MV-4-11 (cell line): ENCODE measurements at places on chromosomes 7 and 10.

DNA sequence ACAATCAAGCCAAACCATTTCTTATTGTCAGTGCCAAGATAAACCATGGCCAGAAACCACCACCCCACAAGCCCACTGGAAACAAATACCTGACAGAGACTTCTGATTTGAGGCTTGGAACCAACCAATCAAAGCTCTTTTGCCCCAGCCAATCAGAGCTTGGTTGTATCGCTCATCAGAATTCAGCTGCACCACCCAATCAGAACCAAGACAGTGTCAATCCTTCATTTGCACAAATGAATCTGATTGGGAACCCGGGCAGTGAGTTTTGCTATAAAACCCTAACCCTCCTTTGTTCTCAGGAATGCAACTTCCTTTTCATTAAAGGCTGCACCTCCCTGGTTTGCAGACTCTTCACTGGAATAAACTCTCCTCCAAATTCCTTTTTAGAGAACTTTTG, 87.4 kb downstream of the ELAPOR2 start:
- DNase-seq: no peak

DNA sequence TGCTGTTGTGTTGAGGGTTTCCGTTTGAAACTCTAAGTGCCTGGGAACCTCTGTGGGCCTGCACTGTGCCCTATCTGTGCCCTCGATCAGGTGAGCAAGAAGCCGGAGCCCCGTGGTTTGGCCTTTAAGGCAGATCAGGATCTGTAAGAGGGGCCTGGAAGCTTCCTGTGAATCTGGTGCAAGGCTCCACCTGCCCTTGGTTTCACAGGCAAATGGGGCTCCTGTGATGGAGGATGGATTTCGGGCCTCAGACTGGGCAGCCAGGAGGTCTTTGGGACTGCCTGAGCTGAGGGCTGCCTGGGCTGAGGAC, 21.6 kb downstream of the SCART1 start:
- no peak for DNase-seq

DNA sequence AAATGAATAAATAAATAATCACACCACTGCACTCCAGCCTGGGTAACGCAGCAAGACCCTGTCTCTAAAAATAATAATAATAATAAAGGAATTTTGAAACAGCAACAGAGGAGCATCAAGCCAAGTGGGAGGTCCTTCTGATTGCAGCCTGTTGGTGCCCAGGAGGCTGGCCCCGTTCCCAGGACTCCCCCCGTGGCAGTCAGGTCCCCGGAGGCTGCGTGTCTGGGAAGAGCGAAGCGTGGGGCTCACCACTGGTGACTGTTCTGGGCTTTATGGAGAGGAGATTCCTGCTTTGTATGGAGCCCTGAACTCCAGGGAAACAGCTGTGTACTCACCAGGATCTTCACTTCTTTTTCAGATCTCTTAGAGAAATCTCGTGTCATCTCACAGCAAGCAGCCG, 19.3 kb upstream of the MYH16 start:
- DNase-seq: no peak

- no peak for DNase-seq
Measured at GRCh38 chr10:18737841-18738240, 78.6 kb downstream of the ARL5B start.

GRCh38 chr7:155405399-155406318, 52.3 kb upstream of the EN2 start:
- DNase-seq: no peak

DNA sequence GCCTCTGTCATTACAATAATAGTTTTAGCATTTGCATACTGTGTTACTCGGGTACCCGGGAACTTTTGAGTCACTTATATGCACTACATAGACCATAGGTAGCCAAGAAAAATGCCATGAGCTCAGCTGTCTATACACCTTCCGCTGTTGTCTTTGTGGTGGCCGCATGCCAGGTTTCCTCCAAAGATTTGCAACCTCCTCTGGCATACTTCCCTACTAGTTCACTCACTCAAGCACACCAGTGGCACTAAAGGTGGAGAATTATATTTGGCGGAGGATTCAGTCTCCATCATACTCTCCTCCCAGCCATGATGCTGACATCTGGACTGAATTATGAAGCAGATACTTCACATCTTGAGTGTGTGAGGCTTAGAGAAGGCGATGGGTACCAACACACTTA, 35.6 kb upstream of the GRB10 start:
- DNase-seq: no peak

DNA sequence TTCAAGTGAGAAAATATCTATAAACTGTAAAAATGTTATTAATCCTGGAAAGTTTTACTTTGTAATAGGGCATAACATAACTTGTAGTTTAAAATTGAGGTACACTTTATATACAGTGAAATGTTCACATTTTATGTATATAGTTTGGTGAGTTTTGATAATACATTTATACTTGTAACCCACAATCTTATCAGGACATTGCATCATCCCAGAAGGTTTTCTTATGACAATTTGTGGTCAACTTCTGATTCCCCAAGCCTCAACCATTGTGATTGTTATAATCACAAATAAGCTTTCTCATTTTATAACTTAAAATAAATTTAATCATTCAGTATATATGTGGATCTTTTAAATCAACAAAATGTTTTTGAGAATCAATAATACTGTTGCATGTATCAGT, 151.1 kb downstream of the TFPI2 start:
- DNase-seq: no peak

DNA sequence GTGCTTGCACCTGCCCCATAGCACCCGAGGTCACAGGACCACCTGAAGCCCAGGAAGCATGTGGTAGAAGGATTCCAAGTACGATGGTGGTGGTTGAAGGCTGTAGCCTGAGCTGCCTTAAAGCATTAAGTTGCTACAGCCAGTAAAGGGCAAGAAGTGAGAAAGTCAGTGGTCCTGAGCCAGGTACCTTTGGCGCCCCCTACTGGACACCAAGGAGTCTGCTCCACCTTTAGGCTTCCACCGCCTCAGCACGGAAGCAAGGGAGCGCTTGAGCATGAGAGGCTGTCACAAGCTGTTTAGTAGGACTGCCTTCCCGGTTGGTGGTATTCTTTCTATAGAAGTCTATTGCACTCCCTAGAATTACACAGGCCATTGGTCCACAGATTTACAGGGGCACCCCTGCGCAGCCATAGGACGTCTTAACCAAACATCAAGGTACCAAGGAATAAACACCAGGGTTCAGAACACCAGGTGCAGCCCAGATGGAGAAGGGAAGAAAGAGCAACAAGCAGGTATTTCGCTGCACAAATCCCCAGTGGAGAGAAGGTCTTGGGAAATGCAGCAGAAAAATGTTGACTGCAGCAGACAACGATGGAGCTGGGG, 2.2 kb downstream of the CRTAC1 start:
- DNase-seq: peak; percentile 31

- DNase-seq: no peak
Measured at GRCh38 chr10:32948451-32948850, 9.6 kb downstream of the ITGB1 start.

DNA sequence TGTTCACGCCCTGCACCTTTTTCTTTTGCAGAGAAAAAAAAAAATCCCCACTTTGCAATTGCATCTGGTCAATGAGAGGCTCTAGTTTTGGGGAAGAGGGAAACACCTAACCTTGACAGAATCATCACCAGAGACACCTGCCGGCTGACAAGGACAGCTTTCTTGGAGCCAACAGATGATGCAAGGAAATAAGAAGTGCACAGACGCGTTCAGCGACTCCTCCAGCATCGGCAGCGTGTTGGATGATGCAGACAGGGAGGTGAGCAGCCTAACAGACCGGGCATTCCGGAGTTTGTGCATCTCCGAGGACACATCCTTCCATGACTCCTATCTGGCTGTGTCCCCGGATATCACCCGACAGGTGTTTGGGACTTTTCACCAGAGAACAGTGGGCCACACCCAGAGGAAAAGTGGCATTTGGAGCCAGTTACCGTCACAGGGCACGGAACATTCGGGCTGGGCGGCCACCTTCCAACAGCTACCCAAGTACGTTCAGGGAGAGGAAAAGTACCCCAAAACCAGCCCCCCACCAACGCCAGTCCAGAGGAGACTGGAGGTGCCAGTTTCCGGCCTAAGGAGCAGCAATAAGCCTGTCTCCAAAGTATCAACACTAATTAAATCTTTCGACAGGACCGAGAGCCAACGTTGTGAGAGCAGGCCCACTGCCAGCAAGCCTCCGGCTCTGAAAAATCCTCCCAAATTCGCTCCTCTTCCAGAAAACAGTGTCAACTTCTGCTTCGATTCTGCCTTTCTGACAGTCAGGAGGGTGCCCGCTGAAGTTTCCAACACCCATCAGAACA, 23.6 kb downstream of the C10orf71 start:
- no peak for DNase-seq

DNA sequence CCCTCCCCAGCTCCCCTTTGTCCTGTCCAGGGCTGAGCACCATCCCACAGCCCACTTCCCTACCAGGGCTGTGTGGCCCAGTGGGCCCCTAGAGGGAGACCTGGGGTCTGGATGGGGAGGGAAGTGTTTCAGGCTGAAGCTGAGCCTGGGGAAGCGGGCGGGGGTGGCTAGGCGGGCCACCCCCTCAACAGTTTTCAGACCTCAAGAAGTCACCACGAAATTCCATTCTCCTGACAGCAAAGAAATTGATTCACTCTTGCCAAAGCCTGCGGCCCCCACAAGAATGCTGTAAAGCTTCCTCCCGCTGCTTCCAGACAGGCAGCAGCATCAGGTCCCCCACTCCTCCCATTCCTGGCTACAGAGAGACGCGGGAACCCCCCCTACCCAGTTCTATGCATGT, 2.5 kb upstream of the LFNG start:
- no peak for DNase-seq

GRCh38 chr7:91326516-91327199, 62.4 kb downstream of the FZD1 start:
- no peak for DNase-seq

GRCh38 chr7:24907311-24907886, 72.6 kb downstream of the OSBPL3 start:
- DNase-seq: no peak

- no peak for DNase-seq
Measured at GRCh38 chr7:97117035-97117371, 495 bp upstream of the SDHAF3 start.

DNA sequence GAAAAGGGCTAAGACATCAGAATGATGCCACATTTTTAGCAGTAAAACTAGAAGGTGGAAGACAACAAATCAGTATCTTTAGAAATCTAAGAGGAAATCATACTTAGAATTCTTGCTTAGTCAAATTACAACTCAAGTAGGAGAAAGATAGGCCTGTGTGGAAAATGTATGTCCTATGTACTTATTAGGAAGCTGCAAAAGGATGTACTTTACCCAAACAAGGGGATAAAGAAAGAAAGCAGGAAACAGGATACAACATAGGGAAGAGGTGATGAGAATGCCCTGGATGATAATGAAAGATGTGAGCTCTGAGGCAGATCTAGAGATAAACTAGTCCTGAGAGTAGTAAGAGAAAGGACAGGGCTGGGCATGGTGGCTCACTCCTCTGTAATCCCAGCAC, 54.9 kb downstream of the RNLS start:
- DNase-seq: no peak

DNA sequence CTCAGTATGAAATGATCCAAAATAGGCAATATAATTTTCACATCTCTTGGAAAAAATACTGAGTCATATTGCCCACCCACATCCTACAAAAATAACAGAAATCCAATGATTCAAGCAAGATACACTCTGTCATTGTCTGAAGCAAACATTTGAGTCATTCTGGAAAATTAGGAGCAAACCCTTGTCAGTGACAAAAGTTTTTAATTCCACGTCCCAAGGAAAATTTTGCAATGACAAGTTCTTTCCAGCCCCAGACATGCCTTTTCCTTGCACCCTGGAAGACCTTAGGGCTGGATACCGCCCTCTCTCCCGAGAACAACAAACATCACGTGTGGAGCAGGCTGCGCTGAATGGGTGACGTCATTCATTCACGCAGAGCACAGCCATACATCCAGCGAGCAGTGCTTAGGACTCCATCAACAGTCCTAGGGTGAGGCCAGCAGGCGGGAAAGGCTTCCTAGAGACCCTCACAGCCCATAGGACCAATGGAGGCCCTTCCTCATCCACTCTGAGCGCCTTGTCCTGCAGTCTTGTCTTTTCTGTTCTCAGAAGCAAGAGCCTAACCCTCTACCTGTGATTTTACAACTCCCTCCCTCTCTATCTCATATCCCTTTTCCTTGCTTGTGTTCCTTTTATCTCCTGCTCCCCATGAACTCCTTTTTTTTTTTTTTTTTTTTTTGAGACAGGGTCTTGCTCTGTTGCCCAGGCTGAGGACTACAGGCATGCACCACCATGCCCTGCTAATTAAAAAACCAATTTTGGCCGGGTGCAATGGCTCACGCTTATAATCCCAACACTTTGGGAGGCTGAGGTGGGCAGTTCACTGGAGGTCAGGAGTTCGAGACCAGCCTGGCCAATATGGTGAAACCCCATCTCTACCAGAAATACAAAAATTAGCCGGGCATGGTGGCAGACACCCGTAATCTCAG, 23.5 kb upstream of the KDM7A start:
- DNase-seq: no peak

- DNase-seq: no peak
Measured at GRCh38 chr10:100769481-100769880, 24.1 kb downstream of the PAX2 start.

GRCh38 chr7:68063171-68063570, 1066.5 kb downstream of the TYW1 start:
- no peak for DNase-seq

DNA sequence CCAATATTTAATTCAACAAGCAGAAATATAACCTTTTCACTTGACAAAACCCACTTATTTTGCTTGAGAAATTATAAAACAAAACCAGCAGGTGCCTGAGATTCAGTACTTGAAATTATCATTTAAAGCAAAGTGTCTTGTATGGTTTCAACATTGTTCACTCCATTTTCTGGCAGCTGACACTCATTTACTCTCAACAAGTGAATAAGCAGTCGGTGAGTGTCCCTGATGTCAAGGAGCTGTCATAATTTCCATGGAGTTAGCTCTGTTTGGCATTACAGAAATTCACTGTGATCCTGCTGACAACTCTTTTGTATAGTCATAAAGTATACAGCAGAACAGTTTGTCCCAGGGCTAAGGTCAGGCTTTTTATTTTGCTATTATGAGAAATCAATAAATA, 490.0 kb downstream of the CNTNAP2 start:
- DNase-seq: no peak

GRCh38 chr7:121081327-121081936, 92.9 kb downstream of the CPED1 start:
- DNase-seq: peak; percentile 64

DNA sequence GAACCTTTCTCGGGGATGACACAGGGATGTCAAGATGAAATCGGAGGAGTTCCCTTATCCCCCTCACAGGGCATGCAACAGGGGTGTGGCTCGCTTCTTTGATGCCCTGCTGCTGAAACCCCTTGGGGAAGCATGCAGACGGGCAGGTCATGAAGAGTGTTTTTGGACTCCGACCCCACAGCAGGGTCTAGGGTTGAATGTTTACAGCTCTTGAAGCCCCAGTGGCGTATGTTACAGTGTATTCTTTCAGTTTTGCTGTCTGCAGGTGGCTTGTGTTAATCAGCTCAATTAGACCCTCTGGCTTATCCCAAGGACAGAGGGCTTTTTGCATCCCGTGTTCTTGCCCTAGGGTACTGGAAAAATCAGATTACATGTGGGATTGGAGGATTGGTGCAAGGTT, 446.5 kb downstream of the LRMDA start:
- DNase-seq: no peak
